ENCODE measurements at places on chromosomes 1 and 21.
A peak's percentile ranks its signal among the peaks of the same experiment; 100 is the strongest.

DNA sequence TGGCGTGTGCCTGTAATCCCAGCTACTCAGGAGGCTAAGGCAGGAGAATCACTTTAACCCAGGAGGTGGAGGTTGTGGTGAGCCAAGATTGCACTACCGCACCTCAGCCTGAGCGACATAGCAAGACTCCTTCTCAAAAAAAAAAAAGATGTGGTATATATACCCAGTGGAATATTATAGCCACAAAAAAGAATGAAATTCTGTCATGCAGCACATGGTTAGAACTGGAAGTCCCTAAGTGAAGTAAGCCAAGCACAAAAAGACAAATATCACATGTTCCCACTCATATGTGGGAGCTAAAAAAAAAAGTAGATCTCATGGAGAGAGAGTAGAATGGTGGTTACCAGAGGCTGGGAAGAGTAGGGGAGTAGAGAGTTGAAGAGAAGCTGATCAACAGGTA, 18.7 kb downstream of the PSMB4 start:
- DNase-seq, result no peak

- no peak for DNase-seq
Measured at GRCh38 chr21:42291003-42291750, 24.0 kb downstream of the TFF3 start.

- DNase-seq, result no peak
Measured at GRCh38 chr1:244857761-244858160, 6.6 kb downstream of the HNRNPU start.

DNA sequence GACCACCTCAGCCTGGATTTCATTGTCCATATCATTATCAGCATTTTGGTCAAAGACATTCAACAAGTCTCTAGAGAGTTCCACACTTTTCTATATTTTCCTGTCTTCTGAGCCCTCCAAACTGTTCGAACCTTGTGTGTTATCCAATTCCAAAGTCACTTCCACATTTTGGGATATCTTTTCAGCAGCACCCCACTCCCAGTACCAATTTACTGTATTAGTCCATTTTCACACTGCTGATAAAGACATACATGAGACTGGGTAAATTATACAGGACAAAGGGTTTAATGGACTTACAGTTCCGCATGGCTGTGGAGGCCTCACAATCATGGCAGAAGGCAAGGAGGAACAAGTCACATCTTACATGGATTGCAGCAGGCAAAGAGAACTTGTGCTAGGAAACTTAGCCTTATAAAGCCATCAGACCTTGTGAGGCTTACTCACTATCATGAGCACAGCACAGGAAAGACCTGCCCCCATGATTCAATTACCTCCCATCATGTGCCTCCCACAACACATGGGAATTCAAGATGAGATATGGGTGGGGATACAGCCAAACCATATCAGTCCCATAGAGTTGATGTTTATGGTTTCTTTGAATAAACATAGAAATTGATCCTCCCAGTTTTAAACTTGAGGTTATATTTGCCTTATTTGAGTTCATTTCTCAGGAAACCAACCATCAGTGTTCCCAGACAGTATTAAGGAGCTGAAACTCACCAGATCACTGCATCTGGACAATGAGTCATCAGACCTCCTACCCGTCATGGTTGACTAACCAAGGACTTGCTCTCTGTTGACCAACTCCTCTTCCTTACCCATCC, 322.7 kb upstream of the DUSP10 start:
- DNase-seq, result no peak

DNA sequence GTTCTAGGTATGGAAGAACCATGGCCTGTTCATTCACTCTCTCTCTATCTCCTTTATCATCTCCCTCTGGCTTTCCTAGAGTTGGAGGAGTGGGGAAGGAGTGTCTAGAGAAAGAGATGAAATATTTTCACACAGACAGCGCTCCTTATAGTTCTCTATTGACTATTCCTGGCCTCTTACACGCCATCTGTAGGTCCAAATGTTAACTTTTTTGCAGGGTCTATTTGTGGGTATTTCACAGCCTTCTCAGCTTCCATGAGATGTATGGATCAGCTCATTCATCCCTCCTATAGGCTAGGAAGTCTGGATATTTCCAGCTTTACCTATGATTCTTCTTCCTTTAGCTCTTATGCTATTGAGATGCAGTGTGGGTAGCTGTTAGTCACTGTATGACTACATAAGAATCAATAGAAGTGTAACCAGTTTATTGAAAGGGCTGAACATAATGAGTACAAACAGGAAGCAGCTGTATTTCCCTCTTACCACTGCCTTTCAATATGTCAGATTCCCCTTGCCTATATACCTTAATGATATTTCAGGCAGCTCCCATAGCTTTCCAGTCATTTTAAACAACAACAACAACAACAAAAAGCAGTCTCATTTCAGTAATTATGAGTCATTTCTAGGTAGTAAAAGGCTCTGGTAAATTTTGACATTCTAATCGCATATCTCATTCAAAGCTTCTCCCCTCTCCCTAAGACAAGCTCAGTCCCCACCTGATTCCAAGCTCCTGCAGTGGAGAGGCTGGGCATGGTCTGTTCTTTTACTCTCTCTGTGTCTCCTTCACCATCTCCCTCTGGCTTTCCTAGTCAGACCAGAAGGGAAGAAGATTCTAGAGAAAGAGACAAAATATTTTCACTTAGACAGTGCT, 149.5 kb downstream of the TTLL7 start:
- DNase-seq, result no peak

DNA sequence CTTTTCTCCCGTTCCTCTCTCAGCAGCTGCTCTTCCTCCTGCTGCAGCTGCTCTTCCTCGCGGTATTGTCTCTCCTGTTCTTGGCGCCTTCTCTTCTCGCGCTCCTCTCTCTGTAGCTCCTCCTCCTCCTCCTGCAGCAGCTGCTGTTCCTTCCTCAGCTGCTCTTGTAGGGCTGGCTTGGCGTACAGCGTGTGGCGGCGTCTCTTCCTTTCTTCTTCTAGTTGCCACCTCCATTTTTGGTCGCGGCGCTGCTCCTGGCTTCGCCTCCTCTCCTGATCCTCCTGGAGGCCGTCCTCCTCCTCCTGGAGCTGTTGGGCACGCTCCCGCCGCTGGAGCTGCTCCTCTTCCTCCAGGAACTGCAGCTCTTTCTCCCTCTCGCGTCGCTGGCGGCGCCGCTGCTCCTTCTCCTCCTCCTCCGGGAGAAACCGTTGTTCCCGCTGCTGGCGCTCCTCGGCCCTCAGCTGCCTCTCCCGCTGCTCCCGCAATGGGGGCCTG, 4.8 kb downstream of the TCHH start:
- peak; percentile 41 for DNase-seq
